Epithelial cell of proximal tubule (primary cell): ENCODE measurements at places on chromosomes 13 and 19.

DNA sequence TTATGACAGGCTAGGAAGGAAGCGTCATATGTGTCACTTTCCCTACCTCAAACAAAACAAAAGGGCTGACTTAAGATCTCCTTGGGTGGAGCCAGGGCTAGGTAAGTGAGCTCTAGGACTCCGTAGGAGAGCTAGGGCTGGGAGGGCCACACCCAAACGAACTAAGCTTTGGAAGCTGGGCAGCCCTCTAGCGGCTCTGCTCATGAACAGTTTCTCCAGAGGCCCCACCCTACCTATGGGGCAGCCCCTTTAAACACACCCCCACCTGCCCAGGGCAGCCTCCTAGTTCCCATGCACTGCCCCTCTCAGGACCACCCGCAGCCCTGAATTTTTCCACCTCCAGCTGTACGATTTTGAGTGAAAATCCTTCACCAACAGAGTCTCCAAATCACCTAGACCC is 3.5 kb downstream of the PEG3 start:
- DNase-seq = no peak

GRCh38 chr13:106472621-106473020 is 62.8 kb downstream of the EFNB2 start:
- no peak for DNase-seq

DNA sequence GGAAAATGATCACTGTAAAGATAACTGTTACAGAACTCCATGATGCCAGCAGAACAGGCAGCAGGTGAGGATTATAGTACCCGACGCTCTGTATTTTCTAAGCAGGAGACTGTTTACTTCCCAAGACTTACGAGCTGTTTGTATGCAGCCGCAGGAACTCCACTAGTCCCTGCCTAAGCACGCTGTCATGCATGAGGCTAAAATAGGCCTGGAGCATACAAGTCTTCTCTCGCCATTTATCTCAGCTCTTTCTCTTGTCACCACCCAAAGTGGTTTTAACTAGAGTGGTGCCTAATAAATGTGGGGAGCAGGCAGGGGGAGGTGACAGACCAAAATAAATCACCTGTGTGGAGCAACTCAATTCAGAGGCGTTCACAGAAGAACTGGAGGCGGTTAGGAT is 175.8 kb downstream of the TDRD3 start:
- no peak for DNase-seq

DNA sequence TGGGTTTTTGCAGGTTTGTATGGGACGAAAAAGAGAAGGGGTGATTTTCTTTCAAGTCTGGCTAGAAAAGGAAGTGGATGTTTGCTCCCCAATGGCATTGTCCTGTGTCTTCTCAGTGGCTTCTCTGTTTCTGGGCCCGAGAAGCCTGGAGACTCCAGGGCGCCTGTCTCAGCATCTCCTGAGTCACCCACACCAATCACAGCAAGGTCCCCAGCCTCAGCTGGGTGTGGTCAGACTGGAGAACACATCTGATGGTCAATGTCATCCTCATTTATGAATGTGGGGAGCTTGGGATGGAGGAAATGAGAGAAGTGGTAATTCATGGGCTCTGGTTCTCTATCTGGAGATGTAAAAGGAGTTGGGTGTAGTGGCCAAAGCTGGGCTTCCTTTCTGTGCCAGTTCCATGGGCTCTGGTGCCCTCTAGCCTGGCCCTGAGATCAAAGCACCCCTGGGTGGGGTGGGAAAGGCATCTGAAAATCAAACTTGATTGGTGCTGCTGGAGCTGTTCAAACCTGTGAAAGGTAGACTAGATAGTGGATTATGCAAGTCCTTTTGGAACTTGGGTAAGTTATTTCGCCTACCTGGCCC is 13.4 kb downstream of the RASL11A start:
- DNase-seq = no peak

DNA sequence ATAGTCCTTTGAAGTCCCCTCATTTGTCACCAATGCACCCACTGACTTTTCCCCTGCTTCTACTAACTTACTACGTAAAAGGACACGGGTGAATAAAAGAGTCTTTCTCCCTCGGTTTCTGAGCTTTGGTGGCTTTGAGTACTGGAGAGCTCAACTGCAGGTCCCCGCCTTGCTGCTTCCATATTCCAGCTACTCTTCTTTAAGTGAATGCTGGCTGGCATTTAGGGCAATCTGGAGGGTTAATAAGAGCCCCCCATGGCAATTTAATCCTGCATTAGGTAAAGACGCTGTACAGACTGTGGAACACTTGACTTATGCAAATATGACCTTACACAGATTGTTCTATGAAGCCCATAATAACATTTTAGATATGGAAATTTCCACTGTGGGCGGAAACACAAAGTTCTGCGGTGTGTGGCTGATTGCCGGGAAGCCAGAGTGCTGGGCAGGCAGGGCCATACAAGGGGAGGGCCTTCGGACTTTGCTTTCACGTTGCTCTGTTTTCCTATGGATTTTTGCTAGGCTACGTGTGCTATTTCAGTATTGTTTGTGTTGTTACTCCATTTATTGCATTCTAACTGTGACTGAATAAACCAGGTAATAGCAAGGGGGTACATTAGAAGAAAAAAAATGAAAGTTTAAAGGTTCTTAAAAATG is 97.5 kb downstream of the SLC10A2 start:
- DNase-seq = no peak

DNA sequence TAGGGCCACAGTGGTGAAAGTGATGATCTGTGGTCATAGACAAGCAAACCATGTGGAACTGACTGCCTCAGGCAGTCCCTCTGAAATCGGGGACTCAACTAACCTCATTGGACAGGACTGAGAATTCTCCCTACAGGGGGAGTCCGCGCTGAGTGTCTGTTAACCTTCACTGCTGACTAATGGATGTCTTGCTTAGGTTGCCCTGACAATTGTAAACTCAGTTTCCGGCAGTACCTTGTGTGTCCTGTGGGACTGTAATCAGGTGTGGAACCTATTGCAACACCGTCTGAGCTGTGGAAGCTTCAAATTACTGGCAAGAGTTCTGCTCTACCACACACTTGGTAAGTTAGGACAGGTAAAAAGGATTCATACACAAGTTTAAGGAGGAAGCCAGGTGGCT is 21.8 kb downstream of the ZNF77 start:
- no peak for DNase-seq

GRCh38 chr13:50474088-50474662 is 369.3 kb downstream of the DLEU7 start:
- no peak for DNase-seq

DNA sequence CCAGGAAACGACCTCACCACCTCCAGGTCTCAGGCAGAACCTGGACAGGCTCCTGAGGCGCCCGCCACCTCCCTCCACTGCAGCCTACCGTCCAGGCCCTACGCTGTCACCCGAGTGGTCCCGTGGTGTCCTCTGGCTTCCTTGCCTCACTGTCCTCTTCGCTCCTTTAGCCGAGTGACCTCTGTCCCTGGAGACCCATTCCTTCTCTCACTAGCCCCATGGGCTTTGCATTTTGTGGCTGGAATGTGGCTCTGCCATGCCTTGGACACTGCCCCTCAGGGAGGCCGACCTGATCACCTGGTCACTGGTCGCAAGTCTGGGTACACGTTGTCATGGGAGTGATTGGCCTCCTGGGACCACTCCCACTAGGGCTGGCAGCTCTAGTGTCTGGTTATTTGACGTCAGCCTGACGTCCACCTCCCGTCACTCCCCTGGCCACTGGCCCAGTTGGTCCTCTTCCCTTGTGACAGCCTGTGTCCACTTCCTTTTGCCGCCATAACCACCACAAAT is 17.9 kb downstream of the SLC25A42 start:
- DNase-seq = no peak

DNA sequence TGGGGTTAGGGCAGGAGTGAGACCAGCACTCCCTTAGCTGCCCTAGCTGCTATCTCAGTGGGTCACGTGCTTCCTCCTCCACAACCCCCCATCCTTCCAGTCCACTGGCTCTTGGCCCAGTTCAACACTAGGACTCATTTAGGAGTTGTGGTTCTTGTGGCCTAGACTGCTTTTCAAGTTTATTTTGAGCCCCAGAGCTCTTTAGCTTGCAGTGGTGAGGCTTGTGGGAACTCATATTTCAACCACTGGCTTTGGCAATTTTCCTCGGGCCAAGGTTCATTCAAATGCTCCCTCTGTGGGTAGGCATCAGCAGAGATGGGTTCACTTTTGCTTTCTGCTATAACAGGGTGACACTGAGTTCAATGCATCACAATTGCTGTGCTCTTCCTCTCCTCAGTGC is 436.2 kb upstream of the SLITRK5 start:
- DNase-seq = no peak

DNA sequence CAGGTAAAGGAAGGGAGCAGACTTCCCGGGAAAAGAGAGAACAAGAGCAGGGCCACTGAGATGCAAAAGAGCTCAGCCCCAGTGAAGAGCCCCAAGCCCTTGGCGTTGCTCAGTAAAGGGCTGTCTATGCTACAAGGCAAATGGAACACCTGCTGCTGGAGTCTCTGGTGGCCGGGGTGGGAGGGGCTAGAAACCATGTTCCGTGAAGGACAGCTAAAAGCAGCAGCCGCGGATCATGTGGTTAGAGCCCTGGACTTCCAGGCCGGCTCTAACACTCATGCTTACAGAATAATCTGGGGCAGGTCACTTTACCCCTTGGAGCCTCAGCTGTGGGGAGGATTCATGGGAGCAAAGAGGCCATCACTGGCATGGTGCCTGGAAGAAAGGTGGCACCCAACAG is 17.8 kb downstream of the POU2F2 start:
- no peak for DNase-seq

DNA sequence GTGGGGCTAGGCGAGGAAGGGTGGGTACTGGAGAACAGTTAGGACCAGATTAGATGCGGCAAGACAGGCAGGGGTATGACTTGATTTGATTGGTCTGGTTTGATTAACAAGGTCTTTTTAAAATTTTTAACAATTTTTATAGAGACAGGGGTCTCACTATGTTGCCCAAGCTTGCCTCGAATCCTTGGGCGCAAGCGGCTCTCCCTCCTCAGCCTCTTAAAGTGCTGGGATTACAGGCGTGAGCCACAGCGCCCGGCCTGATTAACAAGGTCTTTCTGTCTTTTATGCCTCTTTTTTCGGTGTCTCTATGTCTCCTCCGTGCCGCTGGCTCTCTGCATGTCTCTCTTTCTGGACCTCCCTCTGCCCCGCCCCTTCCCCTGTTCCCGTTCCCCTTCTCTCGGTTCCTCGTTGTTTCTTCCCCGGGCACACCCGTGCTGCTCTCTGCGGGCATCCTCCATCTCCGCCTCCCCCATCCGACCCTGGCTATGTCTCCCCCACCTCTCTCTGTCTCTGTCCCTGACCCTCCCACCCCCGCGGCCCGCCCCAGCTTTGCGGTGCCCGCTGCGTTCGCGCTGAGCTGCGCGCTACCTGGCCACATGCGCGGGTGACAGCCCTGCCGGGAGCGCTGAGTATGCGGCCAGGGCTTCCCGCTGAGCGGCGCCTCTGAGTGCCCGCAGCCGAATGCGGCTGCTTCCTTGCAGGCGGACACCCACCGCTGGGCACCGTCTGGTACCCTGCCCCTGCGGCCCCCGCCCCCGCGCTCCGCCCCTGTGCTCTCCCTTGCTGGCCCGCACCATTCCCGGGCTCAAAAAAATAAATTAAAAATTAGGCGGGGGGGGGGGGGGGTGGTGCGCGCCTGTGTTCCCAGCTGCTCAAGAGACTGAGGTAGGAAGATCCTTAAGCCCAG is 8.1 kb upstream of the SDHAF1 start:
- no peak for DNase-seq

GRCh38 chr19:1107661-1108261 is 4.0 kb downstream of the GPX4 start:
- DNase-seq = no peak

DNA sequence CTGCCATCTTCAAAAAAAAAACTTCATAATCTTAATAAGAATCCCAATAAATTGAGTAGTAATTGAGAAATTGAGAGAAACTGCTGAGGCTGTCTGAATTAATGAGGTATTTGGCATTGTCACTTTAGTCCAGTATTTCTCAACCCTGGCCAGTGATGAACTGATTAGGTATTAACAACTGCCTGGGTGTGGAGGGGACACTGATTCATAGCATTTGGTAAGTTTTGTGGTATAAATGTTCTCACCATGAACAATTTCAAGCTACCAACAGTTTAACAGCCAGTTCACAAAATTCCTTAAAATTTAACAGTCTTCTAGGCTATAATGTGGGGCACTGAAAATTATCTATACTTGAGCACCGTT is 18.3 kb downstream of the GPC6 start:
- DNase-seq = peak; percentile 86

- no peak for DNase-seq
These were observed 20.1 kb downstream of the RASA3 start for GRCh38 chr13:114112231-114112825.

DNA sequence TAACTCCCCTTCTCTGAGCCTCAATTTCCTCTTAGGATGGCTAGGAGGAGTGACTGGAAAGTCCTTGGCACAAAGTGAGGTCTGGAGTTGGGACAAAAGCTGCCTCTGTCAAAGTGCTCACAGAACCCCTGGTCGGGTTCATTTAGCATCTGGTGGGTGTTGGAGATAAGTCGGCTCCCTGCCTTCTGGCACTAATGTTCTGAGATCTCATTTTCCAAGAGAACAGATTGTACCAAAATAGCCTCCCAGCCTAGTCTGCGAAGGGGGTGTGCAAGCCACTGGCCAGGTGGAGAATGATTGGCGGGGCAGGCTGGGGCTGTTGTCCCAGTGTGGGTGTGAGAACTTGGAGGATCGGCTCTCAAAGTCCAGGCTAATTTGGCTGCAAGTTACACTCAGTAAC is 20.7 kb upstream of the NWD1 start:
- no peak for DNase-seq

GRCh38 chr19:41785653-41786052 is 10.7 kb upstream of the CEACAM3 start:
- DNase-seq = peak; percentile 16

DNA sequence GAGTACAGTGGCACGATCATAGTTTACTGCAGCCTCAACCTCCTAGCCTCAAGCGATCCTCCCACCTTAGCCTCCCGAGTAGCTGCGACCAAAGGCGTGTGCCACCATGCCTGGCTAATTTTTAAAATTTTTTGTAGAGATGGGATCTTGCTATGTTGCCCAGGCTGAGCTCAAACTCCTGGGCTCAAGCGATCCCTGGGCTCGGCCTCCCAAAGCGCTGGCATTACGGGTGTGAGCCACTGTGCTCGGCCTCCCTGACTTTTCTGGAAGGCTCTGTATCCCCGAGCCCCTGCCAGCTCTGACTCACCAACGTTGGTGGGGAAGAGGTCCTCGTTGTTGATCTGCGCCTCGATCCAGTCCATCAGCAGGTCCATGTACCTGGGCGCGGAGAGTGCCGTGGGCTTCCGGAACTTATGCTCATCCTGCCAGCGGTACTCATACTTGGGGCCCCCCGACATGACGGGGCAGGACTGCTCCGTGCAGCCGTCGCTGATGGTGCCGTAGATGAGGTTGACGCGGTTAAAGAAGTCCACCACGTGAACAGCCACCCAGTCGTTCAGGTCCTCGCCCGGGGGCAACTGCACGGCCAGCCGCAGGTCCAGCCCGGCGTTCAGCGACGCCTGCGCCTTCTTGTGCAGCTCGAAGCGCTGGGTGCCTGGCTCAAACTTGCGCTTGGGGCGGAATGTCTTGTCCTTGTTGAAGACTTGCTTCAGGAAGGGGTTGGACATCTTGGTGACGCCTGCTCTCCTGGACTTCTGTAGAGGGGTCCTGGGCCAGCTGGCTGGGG is 18.1 kb downstream of the MOB3A start:
- no peak for DNase-seq

DNA sequence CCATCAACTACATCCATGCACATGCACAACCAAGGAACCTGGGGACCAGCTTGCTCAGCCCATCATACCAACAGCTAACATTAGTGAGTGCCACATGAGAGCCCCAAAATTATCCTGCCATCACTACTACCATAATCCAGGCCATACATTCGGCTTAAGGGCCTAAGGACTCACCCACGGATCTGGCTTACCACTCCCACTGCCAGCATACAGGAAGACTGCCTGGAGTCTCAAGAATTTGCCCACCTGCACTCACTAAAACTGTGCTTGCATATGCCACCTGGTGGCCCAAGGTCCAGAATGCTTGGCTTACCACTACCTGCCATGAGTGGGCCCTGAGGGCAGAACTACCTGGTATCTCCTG is 1562.9 kb upstream of the PRR20A start:
- DNase-seq = no peak
